ENCODE measurements at places on chromosomes 7 and 10. TPM values are rescaled to one million over a fixed set of nuclear protein-coding genes. Genes with fewer than 3 reads are reported as not detected.

GRCh38 chr7:35546691-35547429 lies 148.1 kb downstream of the HERPUD2 start:
- no peak for DNase-seq
- no peaks in the 10 kb centered on the region for H3K27me3 ChIP-seq

The IFIT1B gene
- total RNA-seq, result not detected

DNA sequence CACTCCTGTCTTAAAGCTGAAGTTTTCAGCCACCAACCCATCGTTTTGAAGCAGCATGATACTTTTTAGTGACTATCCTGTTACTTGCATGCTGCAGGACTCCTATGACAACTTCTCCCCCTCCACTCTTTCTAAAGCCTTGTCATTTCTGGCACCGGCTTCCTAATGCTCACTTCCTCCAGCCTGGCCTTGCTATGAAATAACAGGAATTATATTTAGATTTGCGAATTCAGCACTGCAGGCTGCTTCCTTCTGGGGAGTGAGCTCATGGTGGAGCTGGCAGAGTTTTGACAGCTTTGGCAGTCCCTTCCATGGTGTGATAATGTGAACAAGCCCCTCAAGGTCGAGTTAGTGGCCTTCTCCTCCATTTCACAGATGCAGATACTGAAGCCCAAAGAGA lies 13.4 kb downstream of the BLNK start:
- H3K4me3 ChIP-seq, result no peak overlapping the region
- no peak for DNase-seq
- peaks cover 19% of the 10 kb centered on the region for H3K27me3 ChIP-seq
- peaks cover 11% of the 10 kb centered on the region for H3K4me1 ChIP-seq
- peak overlapping the region; percentile 3 for H3K27ac ChIP-seq

DNA sequence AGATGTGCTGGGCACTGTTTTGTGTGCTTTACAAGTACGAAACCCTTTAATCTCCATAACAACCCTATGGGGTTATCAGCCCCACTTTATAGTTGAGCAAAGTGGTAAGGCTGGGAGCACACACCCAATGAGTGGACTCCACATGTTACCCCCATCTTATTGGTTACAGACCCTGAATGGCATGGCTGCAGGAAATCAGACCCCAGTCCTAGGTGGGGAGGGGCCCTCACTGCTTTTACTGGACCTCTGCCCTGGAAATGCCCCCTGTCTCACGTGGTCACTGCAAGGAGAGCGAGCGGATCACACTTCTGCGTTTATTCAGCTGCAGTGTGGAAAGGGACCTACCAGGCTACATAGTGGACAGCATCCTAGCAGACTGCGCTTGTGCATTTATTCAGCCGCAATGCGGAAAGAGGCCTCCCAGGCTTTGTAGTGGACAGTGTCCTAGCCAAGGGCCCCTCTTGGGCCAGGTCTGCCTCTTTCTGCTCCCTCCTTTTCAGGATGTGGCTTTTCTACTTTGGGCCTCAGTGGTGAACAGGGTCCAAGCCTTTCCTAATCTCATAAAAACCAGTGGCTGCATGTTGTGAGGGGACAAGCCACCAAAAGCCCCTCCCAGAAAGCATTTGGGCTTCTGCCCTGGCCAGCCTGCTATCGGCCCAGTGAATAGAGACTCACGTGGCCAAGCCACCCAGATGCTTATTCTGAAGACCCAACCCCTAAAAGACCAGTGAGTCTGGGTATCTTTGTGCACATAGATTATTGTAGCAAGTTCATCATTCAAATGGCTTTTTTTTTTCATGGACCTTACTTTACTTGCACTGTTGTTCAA lies 405.7 kb upstream of the RNF32 start:
- H3K27ac ChIP-seq, result no peak overlapping the region
- H3K4me1 ChIP-seq, result no peaks in the 10 kb centered on the region
- H3K4me3 ChIP-seq, result no peak overlapping the region

GRCh38 chr10:130432850-130433249 lies 296.7 kb downstream of the GLRX3 start:
- no peak overlapping the region for H3K27ac ChIP-seq
- DNase-seq, result no peak

DNA sequence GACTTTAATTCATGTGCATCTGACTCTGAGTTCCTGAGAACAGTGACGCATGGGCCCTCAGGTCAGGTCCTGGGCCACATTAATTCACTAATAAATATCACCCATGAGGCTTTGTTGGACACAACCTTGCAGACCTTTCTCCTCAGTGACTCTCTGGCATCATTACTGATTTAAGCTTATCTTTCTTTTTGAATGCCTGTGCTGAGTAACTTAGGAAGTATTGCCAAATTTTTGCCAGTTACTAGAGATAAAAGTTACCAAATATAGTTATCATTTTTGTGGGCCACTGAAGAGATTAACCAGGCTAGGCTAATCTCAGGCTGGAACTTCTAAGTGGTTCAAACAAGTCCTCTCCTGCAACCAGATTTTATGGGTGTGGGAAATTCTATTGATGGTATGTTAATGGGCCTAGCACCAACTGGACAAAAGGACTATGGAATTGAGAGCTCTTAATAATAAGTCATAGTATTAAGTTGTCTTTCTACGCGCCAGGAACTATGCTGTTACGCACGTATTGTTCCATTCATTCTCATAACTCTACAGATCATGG lies 28.8 kb upstream of the PRTFDC1 start:
- no peak overlapping the region for H3K4me3 ChIP-seq
- H3K27me3 ChIP-seq, result no peaks in the 10 kb centered on the region
- H3K4me1 ChIP-seq, result peaks cover 38% of the 10 kb centered on the region
- peak overlapping the region; percentile 59 for H3K27ac ChIP-seq

DNA sequence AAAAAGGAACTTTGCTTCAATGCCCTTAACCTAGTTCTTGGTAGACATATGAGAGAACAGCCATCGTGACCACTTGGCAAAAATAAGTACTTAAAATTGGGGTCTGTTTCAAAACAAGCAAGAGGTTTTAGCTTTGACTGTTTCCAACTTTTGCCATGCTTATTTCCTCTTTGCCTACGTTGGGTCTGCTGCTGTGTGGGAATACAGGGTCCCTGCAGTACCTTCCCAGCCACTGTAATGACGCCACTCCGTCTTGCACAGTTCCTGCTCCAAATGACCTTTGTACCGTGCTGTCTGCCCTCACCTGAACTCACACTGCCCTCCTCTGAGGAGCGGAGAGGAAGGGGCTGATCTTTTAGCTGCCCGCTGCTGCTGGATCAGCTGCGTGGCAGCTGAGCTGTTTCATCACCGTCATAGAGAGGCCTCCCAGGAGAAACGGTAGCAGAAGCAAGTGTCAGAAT lies 133.1 kb downstream of the MAPK8 start:
- H3K4me3 ChIP-seq, result no peak overlapping the region
- H3K36me3 ChIP-seq, result peaks cover 14% of the 10 kb centered on the region
- DNase-seq, result no peak
- H3K27ac ChIP-seq, result no peak overlapping the region
- peaks cover 2% of the 10 kb centered on the region for H3K4me1 ChIP-seq

DNA sequence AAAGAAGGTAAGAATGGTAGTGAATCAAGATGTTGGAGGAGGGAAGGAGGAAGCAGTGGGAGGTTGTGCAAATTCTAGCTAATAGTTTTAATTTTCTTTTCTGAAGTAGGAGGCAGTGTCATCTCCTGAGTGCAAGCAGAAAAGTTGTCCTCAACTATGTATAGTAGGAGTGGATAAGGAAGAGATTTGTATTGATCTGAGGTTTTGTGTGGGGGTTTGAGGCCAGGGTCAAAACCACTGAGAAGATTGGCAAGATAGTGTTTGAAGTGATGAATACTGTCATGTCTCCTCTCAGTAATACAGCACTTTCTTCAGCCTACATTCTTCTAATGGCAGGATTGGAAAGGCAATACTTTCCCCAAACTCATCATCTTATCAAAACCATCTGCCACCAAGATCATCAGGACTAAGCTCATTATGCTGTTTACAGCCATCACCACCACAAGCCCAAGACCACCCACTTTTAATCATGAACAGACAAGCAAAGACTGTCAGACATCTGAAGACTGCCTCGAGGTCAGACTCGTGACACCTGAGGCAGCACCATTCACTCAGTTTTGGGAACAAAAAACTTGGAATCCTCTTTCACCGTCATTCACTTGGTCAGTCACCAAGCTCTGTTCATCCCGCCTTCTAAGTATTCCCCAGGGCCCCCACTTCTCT lies 1.5 kb upstream of the MIOS start:
- no peaks in the 10 kb centered on the region for H3K27me3 ChIP-seq
- no peak overlapping the region for H3K27ac ChIP-seq
- no peak for DNase-seq
- peaks cover 36% of the 10 kb centered on the region for H3K4me1 ChIP-seq

The GGCT gene
- 18.9 TPM for total RNA-seq

The FAM25C gene
- total RNA-seq, result not detected

The SLC35B4 gene
- total RNA-seq, result 5.1 TPM

GRCh38 chr10:34160595-34160994 lies 654.5 kb downstream of the PARD3 start:
- no peak overlapping the region for H3K4me3 ChIP-seq
- no peaks in the 10 kb centered on the region for H3K27me3 ChIP-seq
- H3K36me3 ChIP-seq, result no peaks in the 10 kb centered on the region
- DNase-seq, result no peak
- no peaks in the 10 kb centered on the region for H3K4me1 ChIP-seq

The IGF2BP3 gene
- 0.38 TPM for total RNA-seq

DNA sequence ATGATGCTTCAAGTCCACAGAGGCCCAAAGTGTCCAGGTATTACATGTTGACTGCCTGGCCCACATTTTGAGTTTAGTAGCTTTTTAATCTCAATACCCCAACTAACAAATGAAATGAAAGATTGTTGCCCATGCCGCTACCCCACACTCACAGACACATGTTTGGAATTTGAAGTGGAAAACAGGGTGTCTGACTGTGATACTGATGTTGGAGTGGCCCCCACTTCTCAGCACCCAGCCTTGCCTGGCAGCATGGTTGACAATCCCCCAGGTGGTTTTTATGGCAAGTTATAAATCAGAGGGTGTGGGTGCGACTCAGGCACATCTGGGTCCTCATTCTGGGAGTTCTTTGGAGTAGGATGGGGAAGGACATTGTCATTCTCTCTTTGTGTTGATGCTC lies 314.7 kb upstream of the ZNF32 start:
- no peaks in the 10 kb centered on the region for H3K27me3 ChIP-seq
- peaks cover 31% of the 10 kb centered on the region for H3K4me1 ChIP-seq
- DNase-seq, result no peak
- no peak overlapping the region for H3K4me3 ChIP-seq
- H3K27ac ChIP-seq, result peak overlapping the region; percentile 88

- H3K27ac ChIP-seq, result no peak overlapping the region
- no peaks in the 10 kb centered on the region for H3K4me1 ChIP-seq
- no peaks in the 10 kb centered on the region for H3K36me3 ChIP-seq
Observed at GRCh38 chr7:115840702-115841101, 189.9 kb downstream of the TFEC start.

The SPDYE6 gene
- total RNA-seq, result not detected

DNA sequence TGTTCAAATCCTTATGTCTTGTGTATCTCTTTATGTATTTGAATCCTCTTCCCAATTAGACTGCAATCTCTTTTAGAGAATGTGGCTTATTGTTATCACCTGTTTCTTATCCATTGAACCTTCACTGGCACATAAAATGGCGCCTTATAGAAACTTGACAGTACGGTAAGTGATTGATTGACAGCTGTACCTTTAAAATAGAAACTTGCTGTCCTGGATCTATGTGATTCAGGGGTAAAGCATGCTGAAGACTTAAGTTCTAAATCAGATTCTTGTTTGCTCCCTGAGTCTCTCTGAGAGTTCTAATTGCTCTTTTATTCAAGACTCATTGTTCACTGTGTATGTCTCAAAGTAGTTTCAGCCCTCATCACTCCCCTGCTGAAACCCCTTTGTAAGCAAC lies 91.3 kb downstream of the CACNB2 start:
- no peaks in the 10 kb centered on the region for H3K27me3 ChIP-seq
- no peaks in the 10 kb centered on the region for H3K36me3 ChIP-seq
- no peak overlapping the region for H3K4me3 ChIP-seq

The PKD1L1 gene
- total RNA-seq, result 1.5 TPM

- H3K4me1 ChIP-seq, result peaks cover 7% of the 10 kb centered on the region
- no peaks in the 10 kb centered on the region for H3K27me3 ChIP-seq
- H3K27ac ChIP-seq, result no peak overlapping the region
- no peak for DNase-seq
- H3K4me3 ChIP-seq, result peak overlapping the region; percentile 7
- H3K36me3 ChIP-seq, result no peaks in the 10 kb centered on the region
Observed at GRCh38 chr10:33434933-33435332, 100.5 kb upstream of the NRP1 start.

The HOXA1 gene
- not detected for total RNA-seq

DNA sequence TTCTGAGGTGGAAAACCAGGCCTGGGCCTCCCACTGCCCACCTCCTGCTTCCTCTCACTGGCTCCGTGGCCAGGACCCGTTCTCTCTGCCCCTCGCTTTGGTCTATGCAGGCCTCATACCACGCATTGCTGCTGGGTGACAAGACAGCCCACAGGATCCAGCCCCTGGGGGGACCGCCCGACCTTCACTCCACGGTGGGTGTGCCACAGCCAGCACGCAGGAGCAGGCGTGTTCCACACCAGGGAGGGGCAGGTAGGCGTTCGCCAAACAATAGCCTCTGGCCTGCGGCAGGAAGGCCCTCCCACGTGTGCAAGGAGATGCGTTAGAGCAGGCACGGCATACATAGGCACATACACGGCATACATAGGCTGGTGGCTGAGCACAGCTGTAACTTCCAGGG lies 233.4 kb downstream of the WDR37 start:
- peaks cover 72% of the 10 kb centered on the region for H3K27me3 ChIP-seq
- H3K27ac ChIP-seq, result no peak overlapping the region
- H3K36me3 ChIP-seq, result no peaks in the 10 kb centered on the region

The TLX1 gene
- not detected for total RNA-seq

GRCh38 chr10:30215141-30215540 lies 133.9 kb downstream of the MTPAP start:
- peak overlapping the region; percentile 13 for H3K4me3 ChIP-seq
- H3K27me3 ChIP-seq, result no peaks in the 10 kb centered on the region
- DNase-seq, result no peak
- H3K27ac ChIP-seq, result peak overlapping the region; percentile 81
- peaks cover 26% of the 10 kb centered on the region for H3K4me1 ChIP-seq

- no peaks in the 10 kb centered on the region for H3K27me3 ChIP-seq
- H3K4me1 ChIP-seq, result peaks cover 11% of the 10 kb centered on the region
- H3K4me3 ChIP-seq, result no peak overlapping the region
- H3K27ac ChIP-seq, result no peak overlapping the region
- DNase-seq, result no peak
Observed at GRCh38 chr10:24891823-24892222, 60.6 kb downstream of the PRTFDC1 start.

GRCh38 chr10:84521013-84521412 lies 192.6 kb downstream of the CCSER2 start:
- no peak overlapping the region for H3K4me3 ChIP-seq
- no peak overlapping the region for H3K27ac ChIP-seq
- no peaks in the 10 kb centered on the region for H3K27me3 ChIP-seq
- no peak for DNase-seq

DNA sequence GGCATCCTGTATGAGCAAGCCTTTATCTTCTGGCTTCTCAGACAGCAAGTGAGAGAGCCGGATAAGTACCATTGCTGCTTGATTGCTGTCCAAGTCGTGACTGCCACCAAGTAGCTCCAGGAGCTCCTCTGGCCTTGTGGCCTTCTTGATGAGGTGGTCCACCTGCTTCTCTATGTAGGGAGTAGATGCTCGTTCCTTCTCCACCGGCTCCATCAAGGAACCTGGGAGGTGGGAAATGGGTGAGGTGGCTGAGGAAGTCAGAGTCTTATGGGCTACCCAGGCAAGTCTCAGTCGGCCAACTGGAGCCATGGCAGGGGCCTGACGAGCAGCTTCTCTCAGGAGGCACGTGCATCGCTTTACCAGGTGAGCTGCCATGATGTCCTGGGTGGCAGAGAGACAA lies 2.6 kb downstream of the TBRG4 start:
- DNase-seq, result no peak
- H3K27ac ChIP-seq, result no peak overlapping the region
- H3K4me3 ChIP-seq, result no peak overlapping the region
- H3K27me3 ChIP-seq, result no peaks in the 10 kb centered on the region

The ARHGAP22 gene
- 3.8 TPM for total RNA-seq
